ENCODE measurements at places on chromosomes 16 and 17.
A peak's percentile ranks its signal among the peaks of the same experiment; 100 is the strongest.

DNA sequence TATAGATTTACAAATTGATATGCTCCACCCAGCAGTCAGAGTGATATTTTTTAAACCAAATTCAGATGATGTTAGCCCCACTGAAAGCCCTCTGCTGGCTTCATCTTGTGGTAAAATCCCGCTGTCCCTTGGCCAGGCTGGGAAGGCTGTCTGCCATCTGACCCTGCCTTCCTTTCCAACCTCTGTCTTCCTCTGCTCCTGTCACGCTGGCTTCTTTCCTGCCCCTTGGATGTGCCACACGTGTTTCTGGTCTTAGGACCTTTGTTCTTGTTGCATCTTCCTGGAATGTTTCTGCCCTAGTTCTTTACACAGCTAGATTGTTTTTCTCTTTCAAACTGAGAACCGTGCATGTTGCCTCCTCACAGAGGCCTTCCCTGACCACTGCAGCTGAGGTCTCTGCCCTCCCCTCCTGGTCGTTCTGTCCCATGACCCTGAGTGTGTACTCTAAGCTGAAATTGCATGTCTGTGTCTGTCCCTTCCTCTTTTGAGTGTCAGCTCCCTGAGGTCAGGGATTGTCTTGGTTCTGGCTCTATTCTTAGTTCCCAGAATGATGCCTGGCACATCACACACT lies 11.4 kb downstream of the NT5M start:
- no peak for DNase-seq

DNA sequence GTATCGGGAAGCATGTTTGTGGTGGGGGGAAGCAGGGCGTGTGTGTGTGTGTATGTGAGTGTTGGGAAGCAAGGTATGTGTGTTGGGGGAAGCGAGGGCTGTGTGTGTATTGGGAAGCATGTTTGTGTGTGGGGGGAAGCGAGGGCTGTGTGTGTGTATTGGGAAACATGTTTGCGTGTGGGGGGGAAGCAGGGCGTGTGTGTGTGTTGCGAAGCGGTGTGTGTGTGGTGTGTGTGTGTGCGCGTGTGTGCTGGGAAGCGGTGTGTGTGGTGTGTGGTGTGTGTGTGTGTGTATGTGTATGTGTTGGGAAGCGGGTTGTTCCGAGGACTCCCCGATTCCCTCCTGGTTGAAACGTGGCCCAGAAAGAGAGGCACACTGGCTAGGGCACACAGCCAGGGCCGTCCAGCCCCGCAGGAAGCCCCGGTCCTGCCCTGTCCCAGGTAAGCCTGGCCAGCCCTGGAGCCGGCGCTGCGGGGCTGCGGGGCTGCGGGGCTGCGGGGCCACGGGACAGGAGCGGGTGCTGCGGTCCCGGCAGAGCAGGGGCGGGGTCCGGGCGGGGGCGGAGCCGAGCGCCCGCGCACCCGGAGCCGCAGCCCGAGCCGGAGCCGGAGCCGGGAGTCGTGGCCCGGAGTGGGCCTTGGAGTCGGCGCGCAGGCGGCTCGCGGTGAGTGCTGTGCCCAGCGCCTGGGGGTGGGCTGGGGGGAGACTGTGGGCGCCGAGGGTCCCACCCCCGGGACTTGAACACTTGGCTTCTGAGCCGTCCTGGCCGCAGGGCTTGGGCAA lies at the start of gene NOD2:
NOD2 (plus strand) TSS at position 608 of the 783 bp plus-strand sequence. CDS start 5,890 bp downstream, outside the sequence.
- DNase-seq, result peak; percentile 52

GRCh38 chr17:15501282-15501681 lies 33.9 kb upstream of the CDRT4 start:
- no peak for DNase-seq

DNA sequence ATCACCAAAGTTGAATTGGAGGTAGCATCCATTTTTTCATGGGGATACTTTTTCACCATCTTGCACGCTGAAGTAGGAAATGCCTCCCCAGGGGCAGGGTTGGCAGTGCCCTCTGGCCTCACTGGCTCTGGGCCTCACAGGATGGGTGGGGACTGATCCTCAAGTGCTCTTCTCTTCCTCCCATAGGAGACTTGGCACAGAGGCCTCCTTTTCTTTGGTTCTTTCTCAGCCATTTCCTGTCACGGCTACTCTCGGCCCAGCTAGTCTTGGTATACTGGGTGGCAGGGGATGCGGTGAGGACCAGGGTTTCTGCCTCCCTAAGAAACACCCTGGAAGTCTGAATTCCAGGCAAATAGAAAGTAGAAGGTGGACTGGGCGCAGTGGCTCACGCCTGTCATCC lies 58.2 kb downstream of the PECAM1 start:
- no peak for DNase-seq

DNA sequence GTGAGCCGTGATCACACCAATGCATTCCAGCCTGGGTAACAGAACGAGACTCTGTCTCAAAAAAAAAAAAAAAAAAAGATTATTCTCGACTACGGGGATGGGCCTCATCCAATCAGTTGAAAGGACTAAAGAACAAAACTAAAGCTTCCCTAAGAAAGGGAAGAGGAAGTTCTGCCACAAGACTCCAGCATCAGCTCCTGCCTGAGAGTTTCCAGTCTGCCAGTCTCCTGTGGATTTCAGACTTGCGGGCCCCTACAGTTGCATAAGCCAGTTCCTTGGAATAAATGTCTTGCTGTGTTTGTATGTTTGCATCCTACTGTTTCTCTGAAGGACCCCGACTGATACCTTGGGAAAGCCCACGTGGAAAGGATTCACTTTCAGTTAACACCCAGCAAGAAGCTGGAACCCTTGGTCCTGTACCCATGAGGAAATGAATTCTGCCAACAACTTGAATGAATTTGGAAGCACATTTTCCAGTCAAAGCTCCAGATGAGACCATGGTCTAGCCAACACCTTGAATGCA lies 26.3 kb upstream of the FZD2 start:
- DNase-seq, result no peak

DNA sequence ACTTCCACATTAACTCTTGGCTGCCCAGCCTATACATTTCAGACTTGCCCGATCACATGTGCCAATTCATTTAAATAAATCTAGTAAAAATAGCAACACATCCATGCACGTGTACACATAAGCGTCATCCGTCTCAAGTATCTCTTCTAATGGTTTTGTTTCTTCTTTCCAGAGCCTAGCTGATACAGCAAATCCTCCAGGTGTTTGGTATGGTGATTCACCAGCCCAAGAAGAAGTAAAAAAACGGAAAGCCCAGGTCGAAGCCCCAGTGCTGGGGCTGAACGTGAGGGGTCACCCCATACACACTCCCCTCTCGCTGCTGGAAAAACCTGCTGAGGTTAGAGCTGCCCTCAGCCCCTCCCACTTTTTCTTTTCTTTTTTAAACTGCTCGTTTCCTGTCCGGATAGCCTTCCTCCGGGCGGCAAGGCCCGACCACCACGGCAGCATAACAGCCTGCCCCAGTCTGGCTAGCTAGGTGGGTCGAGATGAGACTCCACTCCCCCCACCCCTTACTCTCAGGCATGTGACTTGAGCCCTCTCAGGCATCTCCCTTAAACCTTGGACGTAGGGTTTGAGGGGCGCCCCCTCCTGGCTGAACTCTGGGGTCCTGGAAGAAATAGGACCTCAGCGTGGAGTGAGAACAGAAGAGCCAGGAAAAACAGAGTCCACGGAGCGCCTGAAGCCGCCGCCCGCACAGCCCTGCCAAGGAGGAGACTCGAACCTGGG lies 13.9 kb upstream of the OR1F1 start:
- peak; percentile 92 for DNase-seq

DNA sequence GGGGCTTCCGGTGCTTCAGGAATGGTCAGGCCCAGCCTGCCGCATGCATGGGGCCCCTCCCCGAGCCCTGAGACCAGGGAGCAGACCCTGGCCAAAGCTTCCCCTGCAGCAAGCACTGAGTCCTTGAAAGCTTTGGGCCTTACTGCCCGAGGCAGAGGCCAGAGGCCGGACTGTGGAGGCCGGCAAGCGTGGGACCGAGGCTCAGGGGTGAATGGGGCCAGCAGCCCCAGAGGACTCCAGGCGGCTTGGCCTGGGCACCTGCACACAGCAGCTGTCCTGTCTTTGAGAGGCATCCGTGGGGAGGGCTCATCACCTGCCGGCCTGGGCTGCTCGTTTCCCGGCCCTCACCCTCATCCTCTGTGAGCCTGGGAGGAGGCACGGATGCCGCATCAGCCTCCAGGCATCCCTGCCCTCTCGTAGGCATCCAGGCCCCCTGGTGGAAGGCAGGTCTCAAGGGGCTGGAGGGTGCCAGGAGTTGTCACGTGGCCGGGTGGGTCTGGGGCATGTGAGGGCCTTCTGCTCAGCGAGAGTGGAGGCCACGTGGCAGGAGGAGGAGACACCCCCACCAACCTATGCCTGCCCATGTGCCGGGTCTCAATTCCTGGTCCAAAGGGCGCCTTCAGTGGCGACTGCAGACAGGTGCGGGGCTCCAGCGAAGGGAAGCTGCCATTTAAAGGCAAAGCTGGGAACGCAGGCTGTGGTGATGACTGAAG lies 31.4 kb downstream of the CACNA1H start:
- no peak for DNase-seq

DNA sequence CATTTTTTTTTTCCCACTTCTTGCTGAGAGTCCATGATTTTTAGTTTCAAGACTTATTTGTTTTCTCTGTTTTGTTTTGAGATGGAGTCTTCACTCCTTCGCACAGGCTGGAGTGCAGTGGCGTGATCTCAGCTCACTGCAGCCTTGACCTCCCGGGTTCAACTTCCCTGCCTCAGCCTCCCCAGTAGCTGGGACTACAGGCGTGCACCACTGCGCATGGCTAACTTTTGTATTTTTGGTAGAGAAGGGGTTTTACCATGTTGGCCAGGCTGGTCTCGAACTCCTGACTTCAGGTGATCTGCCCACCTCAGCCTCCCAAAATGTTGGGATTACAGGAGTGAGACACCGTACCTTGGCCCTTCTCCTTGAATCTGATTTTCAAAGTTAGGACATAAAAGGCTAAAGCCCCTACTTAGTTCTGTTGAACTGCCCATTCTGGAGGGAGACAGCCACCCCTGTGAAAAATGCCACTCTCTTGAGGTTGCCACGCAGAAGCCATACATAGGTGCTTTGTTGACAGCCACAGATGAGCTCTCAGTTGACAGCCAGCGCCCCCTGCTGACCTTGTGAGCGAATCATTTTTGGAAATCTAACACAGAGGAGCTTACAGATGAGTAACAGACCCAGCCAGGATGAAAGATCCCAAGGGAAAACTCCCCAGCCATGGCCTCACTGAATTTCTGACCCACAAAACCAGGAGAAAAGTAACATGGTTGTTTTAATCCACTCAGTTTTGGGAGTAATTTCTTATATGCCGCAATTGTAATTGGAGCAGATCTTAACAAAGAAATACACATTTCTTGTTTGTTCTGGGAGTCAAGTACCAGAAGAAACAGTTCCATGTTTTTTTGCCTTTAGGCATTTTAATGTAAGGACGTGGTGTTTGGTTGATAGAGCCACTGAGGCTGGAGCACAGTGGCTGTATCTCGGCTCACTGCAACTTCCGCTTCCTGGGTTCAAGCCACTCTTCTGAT lies 38.8 kb downstream of the PKD1L3 start:
- DNase-seq, result peak; percentile 87

DNA sequence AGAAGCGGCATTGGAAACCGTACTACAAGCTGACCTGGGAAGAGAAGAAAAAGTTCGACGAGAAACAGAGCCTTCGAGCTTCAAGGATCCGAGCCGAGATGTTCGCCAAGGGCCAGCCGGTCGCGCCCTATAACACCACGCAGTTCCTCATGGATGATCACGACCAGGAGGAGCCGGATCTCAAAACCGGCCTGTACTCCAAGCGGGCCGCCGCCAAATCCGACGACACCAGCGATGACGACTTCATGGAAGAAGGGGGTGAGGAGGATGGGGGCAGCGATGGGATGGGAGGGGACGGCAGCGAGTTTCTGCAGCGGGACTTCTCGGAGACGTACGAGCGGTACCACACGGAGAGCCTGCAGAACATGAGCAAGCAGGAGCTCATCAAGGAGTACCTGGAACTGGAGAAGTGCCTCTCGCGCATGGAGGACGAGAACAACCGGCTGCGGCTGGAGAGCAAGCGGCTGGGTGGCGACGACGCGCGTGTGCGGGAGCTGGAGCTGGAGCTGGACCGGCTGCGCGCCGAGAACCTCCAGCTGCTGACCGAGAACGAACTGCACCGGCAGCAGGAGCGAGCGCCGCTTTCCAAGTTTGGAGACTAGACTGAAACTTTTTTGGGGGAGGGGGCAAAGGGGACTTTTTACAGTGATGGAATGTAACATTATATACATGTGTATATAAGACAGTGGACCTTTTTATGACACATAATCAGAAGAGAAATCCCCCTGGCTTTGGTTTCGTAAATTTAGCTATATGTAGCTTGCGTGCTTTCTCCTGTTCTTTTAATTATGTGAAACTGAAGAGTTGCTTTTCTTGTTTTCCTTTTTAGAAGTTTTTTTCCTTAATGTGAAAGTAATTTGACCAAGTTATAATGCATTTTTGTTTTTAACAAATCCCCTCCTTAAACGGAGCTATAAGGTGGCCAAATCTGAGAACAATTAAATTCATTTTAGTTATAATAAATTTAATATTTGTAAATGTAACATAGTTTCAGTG lies 1.7 kb downstream of the HEXIM1 start:
- peak; percentile 48 for DNase-seq
